Glutamatergic neuron (in vitro differentiated cells): ENCODE measurements at places on chromosomes 4 and X.
A peak's percentile ranks its signal among the peaks of the same experiment; 100 is the strongest.

DNA sequence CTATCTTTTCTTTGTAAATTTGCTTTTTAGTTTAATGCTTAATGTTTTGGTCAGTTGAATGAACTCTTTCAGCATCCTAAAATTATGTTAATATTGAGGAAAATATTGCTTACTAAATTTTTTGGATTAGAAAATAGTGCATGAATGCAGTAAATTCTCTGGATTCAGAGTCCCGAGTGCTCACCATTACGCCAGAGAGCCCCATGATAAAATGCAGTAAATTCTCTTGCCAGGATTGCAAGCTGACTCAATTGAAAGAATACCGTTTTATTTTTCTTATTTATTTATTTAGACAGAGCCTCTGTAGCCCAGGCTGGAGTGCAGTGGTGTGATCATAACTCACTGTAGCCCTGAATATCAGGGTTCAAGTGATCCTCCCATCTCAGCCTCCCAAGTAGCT, 60.9 kb upstream of the ENPEP start:
- DNase-seq = no peak

DNA sequence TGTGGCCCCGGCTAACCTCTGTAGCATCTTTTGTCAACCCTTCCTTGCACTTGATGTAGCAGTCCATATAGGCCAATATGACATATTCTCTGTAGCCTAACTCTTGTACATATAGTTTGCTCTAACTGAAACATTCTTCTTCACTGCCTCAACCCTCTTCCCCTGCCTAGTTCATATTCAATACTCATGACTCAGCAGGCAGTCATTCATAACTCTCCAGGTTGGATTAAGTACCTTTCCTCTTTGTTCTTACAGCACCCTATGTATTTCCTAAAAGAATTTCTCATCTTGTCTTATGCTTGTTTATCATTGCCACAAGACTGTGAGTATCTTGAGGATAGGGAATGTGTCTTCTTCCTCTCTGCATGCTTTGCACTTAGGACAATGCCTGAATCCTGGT, 76.9 kb downstream of the TMLHE start:
- no peak for DNase-seq

GRCh38 chrX:107205770-107206696, at the start of the genes DNAAF6 and NUP62CL:
Gene DNAAF6, plus strand, starts transcription at chrX:107206611. Its CDS starts 6,265 bp downstream, at chrX:107212876.
Gene NUP62CL, minus strand, starts transcription at chrX:107206433. Its CDS starts 31,287 bp downstream, at chrX:107175146.
- DNase-seq = peak; percentile 57

GRCh38 chr4:146833530-146833929, 112.1 kb downstream of the TTC29 start:
- DNase-seq = no peak

DNA sequence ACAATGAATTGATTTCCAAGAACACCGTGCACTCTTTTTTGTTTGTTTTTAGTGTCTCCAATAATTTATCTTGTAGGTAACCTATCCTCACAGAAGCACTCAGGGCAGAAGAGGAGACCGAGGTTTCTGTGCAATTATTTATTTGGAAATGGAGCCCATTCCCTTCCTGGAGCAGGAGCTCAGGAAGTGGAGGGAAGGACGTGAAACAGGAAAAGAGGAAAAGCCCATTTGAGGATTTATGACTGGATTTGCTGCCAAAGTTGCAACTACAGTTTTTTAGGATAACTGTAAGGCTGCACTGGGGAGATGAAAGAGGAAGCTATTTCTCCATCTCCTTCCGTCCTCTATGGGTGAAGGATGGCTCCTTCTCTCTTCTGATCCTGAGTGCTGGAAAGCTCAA, 31.7 kb upstream of the MXRA5 start:
- DNase-seq = no peak
